ENCODE measurements at places on chromosomes 12 and 14.
A peak's percentile ranks its signal among the peaks of the same experiment; 100 is the strongest.

- no peak for DNase-seq
Observed at GRCh38 chr14:74507840-74508239, 14.3 kb downstream of the ISCA2 start.

- peak; percentile 59 for DNase-seq
Observed at GRCh38 chr14:20662968-20663732, 21.2 kb upstream of the RNASE4 start.

GRCh38 chr12:103957865-103958388, 7.7 kb upstream of the TDG start:
- no peak for DNase-seq

DNA sequence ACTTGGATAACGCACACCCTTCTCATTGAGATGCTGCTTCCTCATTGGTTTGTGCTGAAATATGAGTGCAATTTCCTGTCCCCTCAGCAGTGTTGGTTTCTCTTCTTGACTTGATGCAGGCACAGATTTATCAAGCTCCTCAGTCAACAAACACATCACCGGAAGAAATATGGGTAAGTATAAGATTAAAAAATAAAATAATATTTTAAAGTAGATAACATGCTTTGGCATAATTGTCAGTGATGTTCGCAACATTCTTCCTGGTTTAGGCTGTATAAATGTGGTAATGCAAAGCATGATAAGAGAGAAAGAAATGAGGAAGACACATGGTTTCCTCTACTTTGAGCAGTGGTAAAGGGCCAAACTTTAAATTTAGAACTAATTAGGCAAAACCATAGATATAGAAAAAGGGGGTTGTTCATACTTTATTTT, at the start of gene GPR65:
TSS of gene GPR65 (plus strand) at position 86 of the 432 bp plus-strand sequence. CDS start 5,713 bp downstream, outside the sequence.
- peak; percentile 5 for DNase-seq

GRCh38 chr14:89600950-89601826, 184.2 kb upstream of the FOXN3 start:
- DNase-seq: no peak

DNA sequence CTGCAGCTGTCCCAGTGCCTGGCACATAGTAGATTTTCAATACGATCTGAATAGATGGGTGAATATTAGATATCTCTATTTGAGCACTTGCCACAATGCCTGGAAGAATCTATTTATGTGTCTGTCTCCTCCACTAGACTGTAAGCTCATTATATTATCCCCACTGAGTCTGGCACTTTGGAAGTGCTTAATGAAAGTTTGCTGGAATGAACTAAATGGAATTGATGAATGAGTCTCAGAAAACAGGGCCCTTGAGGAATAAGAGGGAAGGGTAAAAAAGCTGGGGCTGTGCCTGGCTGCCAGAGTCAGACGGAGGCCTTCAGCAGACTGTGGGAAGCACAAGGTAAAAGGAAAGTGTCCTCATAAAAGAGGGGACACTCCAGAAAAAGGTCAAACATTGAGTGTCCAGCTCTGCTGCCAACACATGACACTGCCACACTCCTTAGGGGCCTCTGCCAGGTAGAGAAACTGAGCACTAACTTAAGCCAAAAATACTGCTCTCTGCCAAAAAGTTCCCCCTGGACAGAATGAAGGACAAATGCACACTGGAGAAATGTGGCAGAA, 39.3 kb downstream of the GLT8D2 start:
- DNase-seq: no peak

- DNase-seq: no peak
Observed at GRCh38 chr14:99155173-99156089, 116.6 kb downstream of the BCL11B start.

GRCh38 chr12:118436986-118437385, 60.6 kb downstream of the SUDS3 start:
- no peak for DNase-seq

GRCh38 chr12:122845041-122845864, 10.0 kb downstream of the HIP1R start:
- DNase-seq: no peak

GRCh38 chr12:20030826-20031225, 337.5 kb upstream of the PDE3A start:
- DNase-seq: no peak

- DNase-seq: no peak
Observed at GRCh38 chr12:103542078-103542477, 45.0 kb upstream of the STAB2 start.

- no peak for DNase-seq
Observed at GRCh38 chr12:26786865-26787514, 46.0 kb downstream of the ITPR2 start.

GRCh38 chr12:91513313-91513712, 330.7 kb upstream of the DCN start:
- DNase-seq: no peak

DNA sequence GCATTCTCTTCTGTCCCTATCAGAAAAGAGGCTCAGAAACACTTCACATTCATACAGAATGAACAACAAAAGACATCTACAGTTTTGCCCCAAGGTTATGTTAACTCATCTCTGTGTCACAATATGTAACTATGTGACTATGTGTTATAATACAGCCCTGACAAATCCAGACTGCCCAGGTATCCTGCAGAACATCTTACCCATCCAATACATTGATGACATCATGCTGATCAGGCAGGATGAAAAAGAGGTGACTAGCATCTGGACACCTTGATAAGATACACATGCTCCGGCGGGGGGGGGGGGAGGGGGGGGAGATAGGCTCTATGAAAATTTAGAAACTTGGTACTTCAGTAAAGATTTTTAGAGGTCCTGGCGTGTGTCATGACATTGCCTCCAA, 8.3 kb upstream of the GNS start:
- no peak for DNase-seq

- DNase-seq: no peak
Observed at GRCh38 chr12:42469355-42470175, 120.0 kb downstream of the PRICKLE1 start.

- DNase-seq: no peak
Observed at GRCh38 chr14:53187921-53188463, 34.9 kb upstream of the DDHD1 start.

DNA sequence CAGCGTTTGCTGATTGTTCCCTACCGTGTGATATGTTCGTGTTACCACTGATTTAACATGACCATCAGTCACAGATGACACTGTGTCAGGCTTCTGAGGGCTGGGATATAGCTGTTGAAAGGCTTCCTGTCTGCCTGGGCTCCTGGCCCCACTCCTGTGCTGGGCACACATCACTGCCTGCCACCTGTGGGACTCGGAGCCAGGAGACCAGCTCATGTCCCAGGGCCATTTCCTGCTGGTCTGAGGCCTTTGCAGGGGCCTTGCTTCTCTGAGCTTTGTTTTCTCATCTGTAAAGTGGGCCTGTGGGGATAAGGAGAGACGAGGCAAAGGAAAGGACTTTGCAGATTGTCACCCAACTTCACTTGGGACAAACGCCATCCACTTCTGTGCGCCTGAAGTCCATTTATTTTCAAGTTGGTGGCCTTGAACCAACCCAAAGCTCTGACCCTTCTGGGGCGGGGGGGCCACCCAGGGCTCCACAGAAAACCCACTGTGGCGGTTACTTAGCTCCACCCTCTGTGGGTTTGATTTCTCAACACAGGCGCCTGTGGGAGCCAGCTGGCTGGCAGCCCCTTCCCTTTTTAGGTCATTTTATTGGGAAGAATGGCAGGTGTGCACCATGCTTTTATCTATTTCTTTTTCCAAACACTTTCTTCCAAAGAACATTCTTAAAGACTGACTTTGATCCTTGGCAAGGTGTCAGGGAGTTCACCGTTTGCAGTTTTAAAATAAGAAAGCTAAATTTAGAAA, 54.1 kb downstream of the BEGAIN start:
- DNase-seq: no peak

DNA sequence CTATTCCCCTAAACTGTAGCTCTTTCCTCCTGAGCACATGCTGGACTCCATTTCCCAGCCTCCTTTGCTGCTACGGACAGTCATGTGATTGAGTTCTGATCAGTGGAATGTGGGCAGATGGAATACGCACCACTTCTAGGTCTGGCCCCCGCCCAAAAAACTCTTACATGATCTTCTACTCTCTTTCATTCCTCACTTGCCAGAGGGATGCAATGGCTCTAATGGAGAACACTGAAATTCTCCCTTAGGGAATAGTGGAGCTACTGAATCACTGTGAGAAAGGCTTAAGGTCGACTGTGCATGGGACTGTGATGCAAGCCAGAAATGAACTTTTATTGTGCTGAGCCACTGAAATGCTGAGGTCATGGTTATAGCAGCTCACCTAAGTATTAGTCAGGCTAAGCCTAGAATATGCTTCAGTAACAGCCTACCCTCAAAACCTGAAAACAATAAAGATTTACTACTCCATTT, 13.0 kb upstream of the TMED2 start:
- DNase-seq: no peak

DNA sequence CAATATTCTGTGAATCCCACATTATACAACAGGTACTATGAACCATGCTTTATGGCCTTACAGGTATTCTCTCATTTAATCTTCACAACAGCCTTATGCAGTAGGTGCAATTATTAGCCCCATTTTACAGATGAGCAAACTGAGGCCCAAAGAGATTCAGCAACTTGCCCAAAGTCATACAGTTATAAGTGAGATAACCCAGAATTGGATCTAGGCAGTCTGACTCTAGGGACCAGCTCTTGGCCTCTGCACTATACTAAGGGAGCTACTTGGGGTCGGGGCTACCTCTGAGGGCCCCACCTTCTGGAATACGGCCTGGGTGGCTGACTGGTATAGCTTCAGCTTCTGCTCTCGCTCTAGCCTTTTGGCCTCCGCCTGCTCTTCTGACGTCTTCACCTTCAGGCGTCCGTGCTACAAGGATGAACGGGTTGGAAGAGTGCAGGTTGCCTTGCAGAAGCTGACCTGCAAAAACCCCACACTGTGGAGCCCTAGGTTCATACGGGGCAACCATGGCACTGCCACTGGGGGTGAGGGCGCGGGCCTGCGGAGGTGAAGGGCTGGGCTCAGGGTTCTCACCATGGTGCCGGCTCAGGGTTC, 762 bp downstream of the RABGGTA start:
- DNase-seq: no peak

- DNase-seq: no peak
Observed at GRCh38 chr12:84772281-84772680, 140.3 kb downstream of the SLC6A15 start.

GRCh38 chr12:105805730-105806399, 332.9 kb downstream of the NUAK1 start:
- DNase-seq: no peak

- no peak for DNase-seq
Observed at GRCh38 chr12:124734224-124734788, 129.4 kb downstream of the SCARB1 start.

- no peak for DNase-seq
Observed at GRCh38 chr14:63956326-63956725, 103.5 kb downstream of the SYNE2 start.

GRCh38 chr12:52020539-52021336, 14.0 kb downstream of the TAMALIN start:
- peak; percentile 33 for DNase-seq

DNA sequence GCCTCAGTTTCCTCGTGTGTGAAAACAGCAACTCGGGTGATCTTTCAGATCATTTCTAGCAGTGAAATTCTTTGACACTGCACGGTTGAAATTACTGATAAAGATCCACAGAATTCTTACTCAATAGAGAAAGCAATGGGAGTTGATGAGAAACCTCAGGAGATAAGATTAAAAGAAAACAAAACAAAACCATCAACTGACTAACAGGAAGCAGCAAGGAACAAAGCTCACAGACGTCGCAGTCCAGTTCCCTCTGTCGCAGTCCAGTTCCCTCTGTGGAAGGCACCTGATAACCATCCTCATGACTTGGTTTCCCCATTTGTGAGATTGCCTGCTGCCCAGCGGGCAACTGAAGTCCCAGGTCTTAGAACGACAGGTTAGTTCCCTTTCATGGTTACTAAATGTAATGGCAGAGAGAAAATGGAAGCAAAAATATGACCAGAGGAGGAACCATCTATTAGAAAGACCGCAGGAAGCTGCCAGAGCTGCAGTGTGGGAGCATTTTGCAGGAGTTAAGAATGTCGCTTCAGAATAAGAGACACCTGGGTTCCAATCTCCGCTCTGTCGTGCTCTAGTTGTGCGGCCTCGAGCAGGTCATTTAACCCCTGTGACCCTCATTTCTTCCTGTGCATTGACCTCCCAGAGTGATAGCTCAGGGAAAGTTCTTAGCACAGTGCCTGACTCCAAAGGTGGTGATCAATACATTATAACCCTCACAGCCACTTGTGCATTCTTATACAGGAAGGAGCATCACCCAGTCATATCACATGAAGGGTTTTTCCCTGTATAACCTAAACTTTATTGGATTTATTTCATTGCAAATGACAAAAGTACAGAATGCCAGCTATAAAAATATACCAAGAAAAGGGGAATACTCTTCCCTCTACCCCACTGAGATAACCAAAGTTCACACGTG, 5.1 kb upstream of the MED13L start:
- no peak for DNase-seq

DNA sequence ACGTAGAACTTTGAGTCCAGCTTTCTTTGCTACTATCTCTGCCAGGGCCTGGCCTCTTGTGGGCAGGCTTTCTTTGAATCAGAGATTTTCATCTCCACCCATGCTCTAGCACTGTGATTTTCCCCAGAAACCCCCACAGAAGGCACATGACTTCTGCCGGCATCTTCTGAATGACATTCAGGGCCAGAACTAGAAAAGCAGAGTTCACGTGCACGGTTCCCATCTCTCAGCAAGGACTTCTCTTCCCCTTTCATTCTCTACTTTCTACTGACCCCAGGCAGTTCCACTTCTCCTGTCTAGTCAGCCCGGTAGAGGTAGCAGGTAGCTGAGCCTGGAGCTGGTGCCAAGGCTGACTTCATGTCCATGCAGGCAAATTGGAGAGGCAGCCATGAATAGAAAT, 26.9 kb downstream of the BATF start:
- DNase-seq: no peak

DNA sequence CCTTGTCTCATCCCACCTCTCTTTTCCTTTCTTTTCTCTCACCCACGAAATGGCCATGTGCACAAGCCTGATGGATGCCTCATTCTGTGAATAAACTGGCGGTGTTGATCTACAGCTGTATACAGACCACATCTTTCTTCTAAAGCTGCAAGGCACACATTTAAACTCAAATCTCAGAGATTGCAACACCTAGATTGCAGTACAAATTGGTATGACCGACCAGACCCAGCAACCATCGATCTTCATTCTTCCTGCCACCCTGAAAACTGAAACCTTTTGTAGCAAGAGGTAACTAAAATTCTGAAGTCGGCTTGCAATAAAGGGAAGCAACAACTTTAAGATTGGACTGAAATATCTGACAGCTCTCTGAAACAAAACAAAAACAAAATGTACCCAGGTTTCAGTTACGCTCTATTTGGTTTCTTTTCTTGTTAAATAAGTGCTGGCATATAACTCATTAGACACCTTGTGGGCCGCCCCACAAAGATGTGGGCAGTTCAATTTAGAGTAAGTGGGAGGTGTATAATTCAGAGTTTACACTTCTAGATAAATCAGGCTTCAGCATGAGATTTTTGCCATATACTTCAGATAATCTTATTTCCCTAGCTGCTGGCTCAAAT, 390.0 kb upstream of the NOVA1 start:
- DNase-seq: no peak

GRCh38 chr14:62824086-62824485, 221.2 kb downstream of the KCNH5 start:
- DNase-seq: no peak

All from T-helper 22 cell (primary cell).